Endodermal cell (in vitro differentiated cells): ENCODE measurements at places on chromosomes 1 and 21.
A peak's percentile ranks its signal among the peaks of the same experiment; 100 is the strongest.

DNA sequence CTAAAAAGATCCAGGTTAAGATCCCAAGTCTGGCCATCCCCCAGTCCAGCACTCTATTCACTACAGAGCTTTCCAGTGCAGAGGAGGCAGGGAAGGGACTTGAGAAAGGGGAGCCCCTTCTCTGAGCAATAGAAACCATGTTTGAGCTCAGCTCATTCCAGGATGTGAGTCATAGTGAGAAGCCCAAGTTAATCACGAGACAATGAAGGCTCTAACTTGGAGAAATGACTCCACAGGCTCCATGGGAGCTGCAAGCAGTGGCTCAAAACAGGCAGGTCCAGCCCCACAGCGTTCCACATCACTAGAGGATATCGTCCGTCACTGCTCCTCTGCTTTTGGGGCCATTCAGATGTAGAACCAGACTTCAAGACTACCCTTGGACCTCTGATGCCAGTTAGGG, 59.1 kb downstream of the CAMK2N1 start:
- peak; percentile 44 for DNase-seq

DNA sequence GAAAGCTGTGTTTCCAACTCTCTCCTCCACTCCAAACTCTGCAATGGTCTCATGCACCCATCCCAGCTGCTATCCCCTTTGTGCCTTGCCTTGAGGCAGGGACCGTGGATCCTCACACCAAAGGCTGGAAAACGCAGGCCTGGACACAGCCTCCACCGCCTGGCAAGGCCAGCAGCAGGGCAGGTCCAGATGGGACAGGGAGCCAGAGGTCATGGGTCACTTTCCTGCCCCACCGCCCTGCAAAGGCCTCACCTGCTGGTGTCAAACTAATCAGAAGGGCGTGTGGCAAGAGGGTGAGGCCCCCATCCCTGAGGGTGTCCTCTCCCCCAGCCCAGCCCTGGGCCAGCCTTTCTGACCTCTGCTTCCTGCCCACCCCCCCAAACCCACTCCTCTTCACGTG, 106.3 kb downstream of the PAX7 start:
- DNase-seq: peak; percentile 44

- no peak for DNase-seq
Measured at GRCh38 chr1:15353839-15354579, 55.7 kb upstream of the EFHD2 start.

- no peak for DNase-seq
Measured at GRCh38 chr1:194052514-194053338, 866.3 kb upstream of the B3GALT2 start.

DNA sequence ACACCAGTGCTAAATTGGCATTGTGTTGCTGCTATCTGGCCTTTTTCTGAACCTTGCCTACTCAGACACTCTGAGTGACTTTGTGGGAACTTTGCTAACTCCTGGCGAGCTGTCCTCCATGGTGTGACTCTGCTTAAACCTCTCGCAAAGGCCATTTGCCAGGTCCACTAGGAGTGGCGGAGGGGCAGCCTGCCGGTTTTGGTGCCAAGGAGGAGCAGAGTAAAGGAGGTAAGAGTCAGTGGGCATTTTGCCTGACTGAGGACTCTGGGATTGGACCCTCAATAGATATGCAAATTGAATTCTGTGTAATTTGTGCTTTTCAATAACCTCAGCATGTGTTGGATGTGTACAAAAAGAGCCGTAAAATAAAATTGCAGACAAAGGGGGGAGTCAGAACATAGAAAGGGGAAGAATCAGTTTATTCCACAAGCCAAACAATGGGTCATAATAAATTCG, 386.6 kb upstream of the NFIA start:
- no peak for DNase-seq

- DNase-seq: peak; percentile 76
Measured at GRCh38 chr1:1306070-1306660, 1.6 kb downstream of the ACAP3 start.

DNA sequence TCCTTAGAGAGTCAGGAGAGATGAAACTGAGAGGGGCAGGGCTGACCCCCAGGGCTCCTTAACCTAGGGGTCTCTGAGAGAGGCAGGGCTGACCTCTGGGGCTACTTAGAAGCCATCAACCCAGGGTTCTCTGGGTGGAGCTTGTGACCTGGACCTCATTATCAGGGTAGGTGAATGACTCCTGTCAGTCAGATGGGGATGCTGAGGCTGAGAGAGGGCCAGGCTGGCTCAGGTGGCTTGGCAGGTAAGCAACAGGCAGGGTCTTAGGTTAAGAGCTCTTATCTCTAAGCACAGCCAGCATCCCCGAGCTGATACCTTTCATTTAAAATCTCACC, 160.9 kb downstream of the PTPRU start:
- DNase-seq: no peak

DNA sequence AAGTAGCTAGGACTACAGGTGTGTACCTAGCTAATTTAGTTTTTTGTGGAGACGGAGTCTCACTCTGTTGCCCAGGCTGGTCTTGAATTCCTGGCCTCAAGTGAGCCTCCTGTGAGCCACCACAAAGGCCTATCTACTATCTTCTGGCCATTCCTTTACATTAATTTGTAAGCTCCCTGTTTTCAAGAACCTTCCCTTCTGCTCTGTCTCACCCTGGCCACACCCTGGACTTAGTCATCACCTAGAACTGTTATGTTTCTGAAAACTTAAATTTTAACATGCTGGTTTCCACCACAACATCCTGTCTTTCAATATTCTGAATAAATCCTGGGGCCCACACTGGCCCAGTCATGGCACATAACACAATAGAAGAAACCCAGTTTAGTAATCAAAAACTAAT, 4.9 kb upstream of the B4GALT3 start:
- no peak for DNase-seq

GRCh38 chr1:207970329-207971233, 59.7 kb upstream of the CD34 start:
- no peak for DNase-seq

DNA sequence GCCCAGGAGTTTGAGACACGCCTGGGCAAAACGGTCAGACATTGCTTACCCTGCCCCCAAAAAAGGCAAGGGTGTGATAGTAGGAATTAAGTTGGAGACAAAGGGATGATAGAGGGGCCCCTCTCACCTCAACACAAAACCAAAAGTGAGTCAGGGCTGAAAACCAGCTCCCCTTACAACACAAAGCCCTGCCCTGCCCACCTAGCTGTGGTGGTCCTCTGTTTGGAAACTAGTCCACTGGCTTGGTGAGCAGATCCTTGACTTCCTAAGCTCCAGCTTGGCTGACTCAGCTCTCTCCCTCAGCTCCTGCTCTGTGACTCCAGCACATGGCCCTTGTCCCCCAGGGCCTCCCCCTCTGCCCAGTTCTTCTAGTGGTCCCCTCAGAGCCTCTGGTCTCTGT, 603.8 kb downstream of the PTPRC start:
- no peak for DNase-seq

DNA sequence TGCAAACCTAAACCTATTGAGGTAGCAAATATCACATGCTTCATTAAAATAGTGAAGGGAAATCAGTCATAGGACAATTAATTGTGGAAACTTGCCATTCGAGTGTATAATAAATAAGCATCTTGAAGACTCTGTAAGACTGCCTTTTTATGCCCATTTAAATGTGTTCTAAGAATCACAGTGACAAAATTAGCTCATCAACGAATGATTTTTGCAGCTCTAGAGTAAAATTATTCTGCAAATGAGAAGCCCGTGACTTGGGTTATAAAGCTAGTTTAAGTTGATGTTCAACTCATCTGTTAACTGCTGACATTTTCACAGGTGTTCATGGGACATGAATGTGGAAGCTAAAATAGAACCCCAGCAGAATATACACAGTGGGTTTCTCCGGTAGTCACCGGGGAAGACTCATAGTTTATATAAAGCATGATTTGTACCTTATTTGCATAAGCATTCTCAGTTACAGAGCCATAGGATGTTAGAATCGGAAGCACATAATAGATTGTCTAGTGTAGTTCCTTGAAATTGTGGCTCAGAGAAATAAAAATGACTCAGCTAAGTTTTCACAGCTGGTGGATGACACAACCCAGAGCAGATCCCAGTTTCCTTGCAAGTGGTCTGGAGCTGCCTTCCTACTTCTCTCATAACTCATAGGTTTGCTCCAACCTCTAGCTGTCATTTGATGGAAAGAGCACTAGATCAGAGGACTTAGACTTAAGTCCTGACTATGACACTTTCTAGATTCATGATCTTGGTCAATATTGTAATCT, 107.3 kb downstream of the UCHL5 start:
- DNase-seq: no peak

DNA sequence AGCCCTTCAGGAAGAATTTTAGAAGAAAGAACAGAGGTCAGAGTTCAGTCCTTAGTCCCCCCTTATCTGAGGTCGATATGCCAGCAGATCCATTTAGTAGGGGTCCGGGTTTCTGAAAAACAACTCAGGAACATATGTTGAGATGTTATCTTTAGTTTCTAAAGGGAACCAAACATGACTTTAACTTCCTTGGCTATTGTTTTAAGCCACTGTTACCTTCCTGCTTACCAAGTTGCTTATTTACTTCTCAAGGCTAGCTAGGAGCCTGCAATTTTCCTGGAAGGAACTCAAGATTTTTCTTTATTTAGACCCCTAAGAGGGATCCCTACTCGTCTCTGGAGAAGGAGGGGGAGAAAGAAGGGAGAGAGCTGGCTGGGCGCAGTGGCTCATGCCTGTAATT, 54.3 kb downstream of the KCNC4 start:
- no peak for DNase-seq

DNA sequence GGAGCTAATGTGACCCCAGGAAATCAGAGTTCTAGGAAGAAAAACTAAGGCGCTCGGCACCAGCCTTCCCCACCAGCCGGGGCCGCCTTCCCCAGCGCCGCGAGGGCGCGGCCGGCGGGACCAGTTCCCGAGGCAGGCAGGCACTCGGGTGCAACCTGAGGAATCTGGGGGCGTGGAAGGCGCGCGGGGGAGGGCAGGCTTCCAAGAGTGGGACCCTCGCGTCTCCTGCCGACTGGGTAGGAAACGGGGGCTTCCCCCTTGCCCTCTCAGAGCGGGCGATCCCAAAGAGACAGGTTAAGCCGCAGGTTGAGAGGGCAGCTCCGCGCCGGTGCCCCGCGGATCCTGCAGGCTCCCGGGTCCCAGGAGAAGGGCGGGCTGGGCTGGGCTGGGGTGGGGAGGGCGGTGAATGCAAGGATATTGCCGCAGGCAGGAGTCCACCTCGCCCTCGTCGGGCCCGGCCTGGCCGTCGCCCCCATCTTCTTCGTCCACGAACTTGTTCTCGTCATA, 431 bp downstream of the ARPC5 start:
- DNase-seq: no peak

DNA sequence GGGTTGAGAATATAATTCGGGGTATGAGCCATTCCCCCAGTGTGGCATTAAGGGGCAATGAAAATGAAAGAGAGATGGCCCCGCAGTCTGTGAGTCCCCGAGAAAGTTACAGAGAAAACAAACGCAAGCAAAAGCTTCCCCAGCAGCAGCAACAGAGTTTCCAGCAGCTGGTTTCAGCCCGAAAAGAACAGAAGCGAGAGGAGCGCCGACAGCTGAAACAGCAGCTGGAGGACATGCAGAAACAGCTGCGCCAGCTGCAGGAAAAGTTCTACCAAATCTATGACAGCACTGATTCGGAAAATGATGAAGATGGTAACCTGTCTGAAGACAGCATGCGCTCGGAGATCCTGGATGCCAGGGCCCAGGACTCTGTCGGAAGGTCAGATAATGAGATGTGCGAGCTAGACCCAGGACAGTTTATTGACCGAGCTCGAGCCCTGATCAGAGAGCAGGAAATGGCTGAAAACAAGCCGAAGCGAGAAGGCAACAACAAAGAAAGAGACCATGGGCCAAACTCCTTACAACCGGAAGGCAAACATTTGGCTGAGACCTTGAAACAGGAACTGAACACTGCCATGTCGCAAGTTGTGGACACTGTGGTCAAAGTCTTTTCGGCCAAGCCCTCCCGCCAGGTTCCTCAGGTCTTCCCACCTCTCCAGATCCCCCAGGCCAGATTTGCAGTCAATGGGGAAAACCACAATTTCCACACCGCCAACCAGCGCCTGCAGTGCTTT, 9.4 kb downstream of the PROX1 start:
- DNase-seq: no peak

DNA sequence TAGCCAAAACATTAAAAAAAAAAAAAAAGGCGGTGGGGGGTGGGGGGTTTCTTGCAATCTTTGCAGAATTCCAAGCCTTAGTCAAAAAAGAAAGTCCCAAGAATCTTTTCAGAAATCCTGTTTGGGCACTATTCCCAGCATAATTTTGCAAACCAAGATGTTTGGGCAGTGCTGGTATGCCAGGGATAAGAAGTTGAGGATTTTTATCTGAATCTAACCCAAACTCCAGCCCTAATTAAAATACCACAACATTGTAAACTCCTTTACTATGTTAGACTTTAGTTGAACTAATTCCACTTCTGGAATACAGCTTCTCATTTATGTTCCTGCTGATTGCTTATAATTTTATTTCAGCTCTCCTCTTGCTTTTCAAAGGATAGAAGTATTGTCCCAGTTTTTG, 504.1 kb upstream of the ADGRL2 start:
- no peak for DNase-seq

- no peak for DNase-seq
Measured at GRCh38 chr1:87644579-87645190, 316.0 kb downstream of the LMO4 start.

GRCh38 chr21:23534850-23535249, 2072.4 kb downstream of the MRPL39 start:
- DNase-seq: no peak

- DNase-seq: peak; percentile 93
Measured at GRCh38 chr1:41371630-41372599, 10.7 kb downstream of the FOXO6 start.

DNA sequence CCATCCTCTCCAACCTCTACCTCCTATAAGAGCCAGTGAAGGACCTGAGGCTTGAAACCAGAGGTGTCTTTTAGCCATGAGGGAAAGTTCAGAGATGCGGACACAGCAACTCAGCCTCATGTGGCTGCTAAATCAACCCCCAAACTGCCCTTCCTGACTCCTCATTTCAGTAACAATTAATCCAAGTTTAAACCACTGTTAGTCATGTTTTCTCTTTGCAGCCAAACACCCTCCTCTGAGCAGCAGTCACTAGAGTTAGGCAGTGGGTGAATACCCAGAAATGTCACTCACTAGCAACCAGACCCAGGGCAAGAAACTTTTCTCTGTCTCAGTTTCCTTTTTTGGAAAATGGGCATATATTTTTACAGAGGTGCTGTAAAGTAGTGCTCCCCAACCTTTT, 71.2 kb downstream of the KCNJ15 start:
- no peak for DNase-seq

DNA sequence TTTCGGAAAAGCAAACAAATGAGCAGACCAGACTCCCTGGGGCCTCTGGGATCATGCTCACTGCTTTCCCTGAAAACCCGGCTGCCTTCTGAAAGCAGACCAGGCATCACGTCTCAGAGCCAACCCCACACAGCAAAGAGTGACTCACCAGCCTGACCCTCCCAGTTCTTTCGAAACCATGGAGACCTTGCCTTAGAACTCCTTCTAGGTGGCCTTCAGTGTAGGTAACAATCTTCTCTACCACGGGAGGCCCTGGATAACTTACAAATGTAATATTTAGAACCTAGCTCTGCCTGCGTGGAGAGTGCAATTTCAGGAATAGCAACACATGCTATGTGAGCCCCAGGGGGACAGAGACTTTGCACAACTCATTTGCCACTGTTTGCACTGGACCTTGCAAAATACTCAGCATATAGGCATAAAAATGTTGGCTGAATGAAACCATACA, 105.2 kb downstream of the SUSD4 start:
- DNase-seq: no peak

GRCh38 chr1:165834229-165834628, 6.8 kb downstream of the UCK2 start:
- DNase-seq: no peak
